ENCODE measurements at places on chromosomes 1 and 21.

GRCh38 chr1:204307334-204307883 is 52.3 kb downstream of the PLEKHA6 start:
- DNase-seq = no peak

- DNase-seq = peak; percentile 75
Measured at GRCh38 chr1:231612393-231613089, 14.0 kb upstream of the DISC1 start.

- no peak for DNase-seq
Measured at GRCh38 chr1:221174330-221174993, 295.2 kb downstream of the HLX start.

GRCh38 chr1:248828845-248829244 is 3.1 kb upstream of the SH3BP5L start:
- DNase-seq = no peak

GRCh38 chr21:16571594-16571993 is 841.8 kb downstream of the USP25 start:
- no peak for DNase-seq

GRCh38 chr1:109914587-109915240 is 4.1 kb downstream of the CSF1 start:
- no peak for DNase-seq

GRCh38 chr1:32917521-32917920 is 16.3 kb upstream of the TMEM54 start:
- DNase-seq = no peak

DNA sequence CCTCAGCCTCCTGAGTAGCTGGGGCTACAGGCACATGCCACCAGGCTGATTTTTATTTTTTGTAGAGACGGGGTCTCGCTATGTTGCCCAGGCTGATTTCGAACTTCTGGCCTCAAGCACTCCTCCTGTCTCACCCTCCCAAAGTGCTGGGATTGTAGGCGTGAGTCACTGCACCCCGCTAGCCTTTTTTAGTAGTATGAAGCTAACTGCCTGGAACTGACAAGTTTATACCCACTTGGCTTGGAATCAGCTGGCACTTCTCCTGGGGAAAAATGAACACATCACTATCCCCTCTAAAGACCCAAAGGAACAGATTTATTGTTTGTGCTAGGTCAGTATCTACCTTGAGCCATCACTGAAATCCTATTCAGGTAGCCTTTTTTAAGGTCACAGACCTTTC is 19.0 kb downstream of the TMEM63A start:
- DNase-seq = no peak

GRCh38 chr1:201181726-201182125 is 8.9 kb upstream of the IGFN1 start:
- no peak for DNase-seq
